Dermis microvascular lymphatic vessel endothelial cell (primary cell): ENCODE measurements at places on chromosomes 16 and 17.
A peak's percentile ranks its signal among the peaks of the same experiment; 100 is the strongest.

DNA sequence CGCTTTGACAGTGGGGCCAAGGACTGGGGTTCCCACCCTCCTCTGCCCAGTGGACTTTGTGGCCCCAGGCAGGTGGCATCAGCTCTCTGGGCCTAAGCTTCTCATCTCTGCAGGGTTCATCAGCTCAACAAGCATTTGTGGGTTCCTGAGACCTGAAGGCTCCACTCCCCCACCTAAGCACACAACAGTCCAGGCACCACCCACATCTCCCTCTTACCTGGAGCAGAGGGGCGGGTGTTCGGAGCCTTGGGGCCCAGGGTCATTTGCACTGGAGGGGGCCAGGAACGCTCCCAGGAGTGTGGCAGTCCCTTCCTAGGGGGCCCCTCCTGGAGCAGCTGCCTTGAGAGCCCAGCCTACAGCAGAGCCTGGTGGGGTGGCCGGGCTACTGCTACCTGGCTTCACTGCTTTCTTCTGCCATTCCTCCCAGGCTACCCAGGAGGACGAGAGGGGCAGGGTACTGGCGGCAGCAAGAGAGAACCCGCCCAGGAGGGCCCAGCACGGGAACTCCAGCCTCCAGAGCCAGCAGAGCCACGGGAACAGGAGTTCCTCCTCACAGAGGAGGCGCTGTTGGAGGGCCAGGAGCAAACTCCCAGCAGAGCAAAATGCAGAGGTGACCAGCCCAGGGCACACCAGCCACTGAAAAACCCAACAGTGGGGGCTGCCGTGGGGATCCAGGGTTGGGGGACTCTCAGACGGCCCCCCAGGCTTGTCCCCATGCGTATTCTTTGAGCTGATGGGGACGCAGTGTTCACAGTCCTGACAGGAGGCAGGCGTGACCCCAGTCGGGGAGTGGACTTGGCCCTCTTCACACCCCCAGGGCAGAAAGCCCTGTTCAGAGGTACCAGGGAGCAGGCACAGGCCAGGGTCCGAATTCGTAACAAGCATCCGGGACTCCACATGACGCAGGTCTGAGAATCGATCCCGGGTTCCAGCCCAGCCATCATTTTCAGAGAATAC is 35.1 kb upstream of the SLC38A10 start:
- no peak for DNase-seq

GRCh38 chr16:23079675-23080301 is 69.5 kb downstream of the USP31 start:
- DNase-seq, result peak; percentile 17

DNA sequence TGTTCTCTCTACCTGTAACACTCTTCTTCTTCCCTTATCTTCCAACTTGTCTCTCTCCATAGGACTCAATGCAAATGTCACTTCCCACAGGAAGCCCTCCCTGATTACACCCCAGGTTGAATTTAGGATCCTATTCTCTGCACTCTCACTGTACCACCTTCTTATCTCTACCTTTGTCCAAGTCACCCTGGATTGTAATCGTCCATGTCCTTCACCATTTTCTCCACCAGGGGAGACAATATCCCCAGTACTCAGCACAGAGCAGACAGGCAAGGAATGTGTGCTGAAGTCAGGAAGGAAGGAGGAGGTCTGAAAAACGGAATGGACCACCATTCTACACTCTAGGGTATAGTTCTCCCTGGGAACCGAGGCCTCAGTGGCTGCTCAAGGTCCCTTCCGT is 14.2 kb downstream of the C16orf82 start:
- no peak for DNase-seq

DNA sequence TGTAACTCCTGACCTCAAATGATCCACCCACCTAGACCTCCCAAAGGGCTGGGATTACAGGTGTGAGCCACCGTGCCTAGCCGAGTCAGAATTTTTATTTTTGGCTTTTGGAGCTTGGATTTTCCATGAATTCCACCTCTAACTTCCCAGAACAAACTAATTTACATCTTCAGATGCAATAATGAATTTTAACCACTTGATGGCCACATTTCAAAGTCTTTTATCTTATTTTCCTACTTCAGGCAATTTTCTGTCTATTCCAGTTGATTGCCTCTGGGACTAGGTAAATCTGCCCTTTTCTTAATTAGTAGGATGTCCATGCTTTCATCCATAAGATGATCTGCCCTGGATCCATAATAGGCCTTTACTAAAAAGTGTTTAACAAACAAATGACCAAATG is 156.4 kb upstream of the ANKFN1 start:
- DNase-seq, result no peak

- peak; percentile 34 for DNase-seq
Measured at GRCh38 chr17:18314059-18314730, 599 bp downstream of the TOP3A start.

- DNase-seq, result peak; percentile 43
Measured at GRCh38 chr17:74780443-74781238, 4.5 kb upstream of the NAT9 start.

DNA sequence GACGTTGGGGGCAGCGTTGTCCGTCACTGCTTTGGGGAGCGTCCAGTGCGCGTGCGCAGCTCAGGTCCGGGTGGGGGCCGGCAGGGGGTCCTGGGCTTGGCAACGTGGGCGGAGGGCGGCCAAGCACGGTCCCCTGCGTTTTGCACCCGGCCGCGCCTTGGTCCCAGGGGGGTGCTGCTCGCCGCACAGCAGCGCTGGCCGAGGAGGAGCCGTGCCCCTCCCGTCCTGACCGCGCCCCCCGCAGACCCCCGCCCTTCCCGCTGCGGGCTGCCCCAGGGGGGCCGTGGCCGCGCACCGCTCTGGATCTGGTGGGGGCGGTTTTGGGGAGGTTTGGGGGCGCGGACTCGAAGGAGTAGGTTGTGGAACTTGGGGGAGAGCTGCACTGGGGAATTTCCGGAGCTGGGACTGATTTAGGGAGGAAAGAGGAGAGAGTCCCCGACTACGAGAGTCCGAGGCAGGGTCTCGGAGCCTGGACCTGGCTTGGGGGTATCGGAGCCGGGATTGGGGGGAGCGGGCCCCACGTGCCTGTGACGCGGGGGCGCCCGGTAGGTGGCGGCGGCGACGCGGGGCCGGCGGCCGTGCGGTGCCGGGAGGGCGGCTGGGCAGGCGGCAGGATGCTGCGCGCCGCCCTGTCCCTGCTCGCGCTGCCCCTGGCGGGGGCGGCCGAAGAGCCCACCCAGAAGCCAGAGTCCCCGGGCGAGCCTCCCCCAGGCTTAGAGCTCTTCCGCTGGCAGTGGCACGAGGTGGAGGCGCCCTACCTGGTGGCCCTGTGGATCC is at the start of gene SLC9A5:
Gene SLC9A5, plus strand, starts transcription at position 579 of the 777 bp plus-strand sequence. Its CDS starts 36 bp downstream, at position 615.
- DNase-seq, result peak; percentile 49

DNA sequence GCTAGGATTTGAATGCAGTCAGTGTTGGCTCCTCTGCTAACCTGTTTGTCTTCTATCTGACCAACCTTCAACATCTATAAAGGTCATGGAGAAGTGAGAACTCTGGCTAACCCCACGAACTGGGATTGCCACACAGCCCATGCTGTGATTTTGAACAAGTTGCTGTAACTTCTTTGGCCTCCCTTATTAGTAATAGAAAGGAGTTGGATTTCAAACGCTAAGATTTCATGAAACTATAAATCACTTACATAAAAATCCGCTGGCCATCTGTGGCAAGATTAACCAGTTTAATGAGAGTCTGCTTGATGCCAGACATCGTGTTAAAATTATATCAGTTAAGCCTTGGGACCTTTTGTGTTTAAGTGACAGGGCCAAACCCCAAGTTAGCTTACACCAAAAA is 53.4 kb downstream of the HSD17B2 start:
- DNase-seq, result no peak

DNA sequence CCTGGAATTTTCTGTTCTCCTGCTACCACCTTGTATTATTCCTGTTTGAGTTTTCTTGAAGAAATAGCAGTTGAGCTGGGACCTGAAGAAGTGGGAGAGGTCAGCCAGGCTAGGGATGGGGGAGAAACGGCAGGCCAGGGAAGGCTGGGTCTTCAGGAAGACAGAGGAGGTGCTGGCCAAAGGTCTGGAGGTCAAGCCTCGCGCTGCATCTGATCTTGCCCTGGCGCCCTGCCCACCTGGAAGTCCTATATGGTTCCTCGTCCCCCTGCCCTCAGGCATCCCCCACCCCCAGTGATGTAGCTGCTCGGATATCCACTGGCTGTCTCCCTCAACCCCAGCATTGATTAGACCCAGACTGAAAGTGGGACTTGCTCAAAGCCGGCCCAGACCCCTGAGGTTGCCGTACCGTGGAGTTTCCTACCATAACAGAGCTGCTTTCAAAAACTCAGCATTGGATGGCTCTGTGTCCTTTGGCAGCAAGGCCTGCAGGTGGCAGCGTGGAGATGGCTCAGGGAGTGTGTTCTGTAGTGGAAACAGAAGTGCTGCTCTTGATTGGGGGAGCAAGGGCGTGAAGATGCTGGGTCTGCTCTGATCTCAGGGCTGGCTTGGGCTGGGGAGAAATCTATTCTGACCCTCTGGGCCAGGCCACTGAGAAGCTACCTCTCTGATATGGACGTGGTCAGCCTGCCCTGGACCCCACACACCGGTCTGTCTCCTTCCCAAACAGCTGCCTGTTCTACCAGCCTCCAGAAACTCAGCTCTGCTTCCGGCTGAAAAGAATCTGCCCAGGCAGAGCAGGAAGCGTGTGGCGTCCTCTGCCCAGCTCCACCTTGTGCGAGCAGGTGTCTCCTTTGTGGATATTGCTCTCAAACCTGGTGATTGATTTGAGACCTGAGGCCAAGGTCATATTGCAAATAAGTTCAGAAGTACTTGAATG is 107.0 kb upstream of the CACNG5 start:
- peak; percentile 74 for DNase-seq
